Dorsolateral prefrontal cortex (tissue), 122 donors: ENCODE measurements at places on chromosomes 16 and 17.
A peak's percentile ranks its signal among the peaks of the same experiment; 100 is the strongest.

DNA sequence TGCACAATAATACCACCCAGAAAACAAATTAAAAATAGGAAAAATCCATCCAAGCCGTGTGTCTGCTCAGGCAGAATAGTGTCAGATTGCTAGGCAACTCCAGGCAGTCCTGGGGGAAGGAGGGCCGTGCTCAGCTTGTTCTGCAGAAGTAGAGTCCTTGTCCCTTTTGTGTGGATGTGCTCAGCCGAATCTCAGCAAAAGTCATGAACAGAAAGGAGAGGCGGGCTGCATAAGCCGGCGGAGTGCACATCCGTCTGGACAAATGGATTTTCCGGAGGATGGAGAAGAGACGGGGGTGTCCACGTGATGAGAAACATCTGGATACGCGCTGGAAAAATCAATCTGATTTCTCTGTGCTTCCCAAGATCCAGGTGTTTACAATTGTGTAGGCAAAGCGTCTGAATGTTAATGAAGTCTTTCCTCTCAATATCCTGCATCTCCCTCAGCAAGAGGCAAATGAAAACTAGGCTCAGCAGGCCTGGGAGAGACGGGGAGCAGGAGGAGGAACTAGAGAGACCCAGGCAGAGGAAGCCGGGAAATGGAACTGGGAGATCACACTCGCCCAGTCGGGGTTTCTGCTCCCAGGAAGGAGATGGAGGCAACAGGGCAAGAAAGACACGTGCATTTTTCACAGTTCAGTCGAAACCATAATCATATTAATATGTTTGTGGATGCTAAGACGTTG is 7.7 kb upstream of the RBFOX3 start:
- DNase-seq: peak; percentile 66

DNA sequence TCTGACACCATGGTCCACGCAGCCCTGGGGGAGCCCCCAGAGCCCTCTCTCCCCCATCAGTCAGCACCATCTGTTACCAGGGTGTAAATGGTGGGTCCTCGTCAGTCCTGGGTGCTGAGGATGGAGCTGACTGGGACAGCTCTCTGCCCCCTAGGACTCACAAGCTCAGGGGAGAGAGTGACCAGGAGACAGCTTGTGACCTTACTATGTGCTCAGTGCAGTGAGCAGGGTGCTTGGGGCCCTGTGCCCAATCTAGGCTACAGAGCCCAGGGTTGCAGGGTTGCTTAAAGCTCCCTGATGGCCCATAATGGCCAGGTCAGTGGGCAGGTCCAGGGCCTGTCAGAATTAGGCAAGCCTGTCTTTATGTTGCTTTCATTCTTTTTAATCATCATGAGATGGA is 11.3 kb downstream of the MMP2 start:
- DNase-seq: no peak

GRCh38 chr17:76735006-76735405 is 2.1 kb downstream of the SRSF2 start:
- DNase-seq: no peak

DNA sequence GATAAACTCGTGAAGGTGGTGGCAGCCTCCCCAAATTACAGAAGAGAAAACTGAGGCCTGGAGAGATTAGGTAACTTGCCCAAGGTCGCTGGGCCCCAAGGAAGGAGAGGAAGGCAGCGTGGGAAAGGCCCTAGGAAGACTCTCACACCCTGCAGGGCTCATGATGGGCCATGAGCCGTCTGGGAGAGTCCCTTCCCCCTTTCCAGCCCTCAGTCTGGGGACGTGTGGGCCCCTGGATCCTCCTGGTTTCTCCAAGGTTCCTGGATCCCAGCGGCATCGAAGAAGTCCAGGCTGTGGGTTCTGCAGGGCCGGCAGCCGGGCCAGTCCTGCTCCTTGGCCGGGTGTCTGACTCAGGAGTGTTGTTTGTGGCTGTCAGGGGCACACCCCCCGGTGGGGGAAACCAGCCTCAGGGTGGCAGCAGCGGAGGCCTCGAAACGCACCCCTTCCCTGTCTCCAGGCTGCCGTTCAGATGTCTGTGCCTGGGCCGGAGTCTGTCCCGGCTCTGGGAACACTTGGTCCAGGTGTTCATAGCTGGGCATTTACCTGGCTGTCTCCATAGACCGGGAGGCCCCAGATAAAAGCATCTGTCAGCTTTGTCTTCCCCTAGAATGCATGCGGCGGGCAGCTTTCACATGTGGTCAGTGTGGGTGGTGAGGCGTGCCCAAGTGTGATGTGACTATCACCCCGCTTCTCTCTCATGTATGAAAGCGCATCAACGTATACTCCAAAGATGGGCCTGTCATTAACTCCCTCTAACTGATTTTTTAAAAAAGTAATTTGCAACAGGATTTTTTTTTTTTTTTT is 3.7 kb upstream of the RAP1GAP2 start:
- DNase-seq: no peak
